Natural killer cell treated with Interleukin-12 subunit alpha and Interleukin-12 subunit beta and Interleukin-15 and Interleukin-18, amount 100 ng/mL, for 72 hours (primary cell): ENCODE measurements at places on chromosomes 16 and 17. TPM values are rescaled to one million over a fixed set of nuclear protein-coding genes. Genes with fewer than 3 reads are reported as not detected.

Gene CALB2
- not detected for total RNA-seq

Gene HSD17B1
- 1.6 TPM for total RNA-seq

Gene KCNG4
- total RNA-seq, result not detected

- no peak for DNase-seq
These were observed 1.6 kb downstream of the HIC1 start for GRCh38 chr17:2056206-2057174.

- DNase-seq, result no peak
These were observed 49.6 kb upstream of the LRRC37A3 start for GRCh38 chr17:64968652-64969501.

DNA sequence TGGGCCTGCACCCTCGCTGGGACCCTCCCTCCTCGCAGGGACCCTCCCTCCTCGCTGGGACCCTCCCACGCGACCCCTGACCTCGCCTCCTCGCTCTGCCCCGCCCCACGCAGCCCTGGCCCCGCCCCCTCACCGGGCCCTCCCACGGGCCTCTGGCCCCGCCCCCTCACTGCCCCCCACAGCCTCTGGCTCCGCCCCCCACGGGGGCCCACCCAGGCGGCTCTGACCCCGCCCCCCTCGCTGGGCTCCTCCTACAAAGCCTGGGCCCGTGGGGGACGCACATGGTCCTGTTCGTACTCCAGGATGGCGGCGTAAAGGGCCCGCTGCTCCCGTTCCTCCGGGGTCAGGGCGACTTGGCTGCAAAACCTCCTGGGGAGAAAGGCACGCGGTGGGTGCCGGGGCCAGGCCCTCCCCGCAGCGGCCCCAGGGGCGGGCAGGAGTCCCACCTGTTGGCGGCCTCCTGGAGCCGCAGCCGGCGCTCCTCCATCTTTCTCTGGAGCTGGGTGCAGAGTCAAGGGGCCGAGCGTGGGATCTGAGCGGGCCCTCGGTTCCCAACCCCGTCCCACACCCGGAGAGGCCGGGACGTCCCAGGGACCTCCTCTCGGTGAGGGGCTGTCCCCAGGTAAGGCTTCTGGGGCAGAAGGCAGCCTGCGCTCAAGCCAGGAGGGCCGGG is 9.0 kb downstream of the VPS9D1 start:
- DNase-seq, result peak; percentile 73
